ENCODE measurements at places on chromosomes 3 and 15.

DNA sequence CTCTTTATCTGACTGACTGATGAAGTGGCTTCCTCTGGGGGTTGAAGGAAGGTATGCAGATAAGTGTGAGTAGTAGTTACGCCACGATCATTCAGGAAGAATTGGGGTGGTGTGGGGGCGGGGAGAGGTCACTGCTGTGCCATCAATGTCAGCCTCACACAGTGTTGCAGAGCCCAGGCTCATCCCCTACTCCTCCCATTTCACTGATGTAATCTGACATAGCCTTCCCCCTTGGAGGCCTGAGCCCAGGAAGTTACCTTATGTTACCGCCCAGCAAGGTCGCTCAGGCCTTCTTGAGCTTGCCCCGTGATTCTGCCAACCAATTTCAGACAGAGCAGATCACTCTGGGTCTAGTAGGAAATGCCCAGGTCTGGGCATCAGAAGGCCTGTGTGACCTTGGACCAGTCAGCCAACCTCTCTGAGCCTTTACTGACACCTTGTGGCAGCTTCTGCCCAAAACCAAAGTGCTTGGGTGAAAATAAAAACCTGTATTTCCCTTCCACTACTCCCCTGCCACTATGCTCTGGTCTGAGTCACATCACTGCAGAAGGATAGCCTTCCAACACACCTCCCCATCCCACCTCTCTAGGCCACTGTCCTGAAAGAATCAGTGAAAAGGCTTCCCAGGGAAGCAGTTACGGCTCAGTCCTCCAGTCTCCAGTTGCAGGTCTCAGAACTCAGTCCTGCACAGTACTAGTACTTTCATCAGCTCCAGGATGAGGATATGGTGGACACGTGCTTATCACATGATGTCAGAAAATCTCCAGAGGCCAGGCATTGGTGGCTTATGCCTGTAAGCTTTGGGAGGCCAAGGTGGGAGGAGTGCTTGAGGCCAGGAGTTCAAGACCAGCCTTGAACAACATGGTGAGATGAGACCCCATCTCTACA lies 28.1 kb upstream of the INSYN1 start:
- no peak for DNase-seq

- no peak for DNase-seq
Measured at GRCh38 chr3:64972793-64973192, 285.0 kb upstream of the ADAMTS9 start.

- no peak for DNase-seq
Measured at GRCh38 chr15:40844696-40845030, 815 bp downstream of the SPINT1 start.

DNA sequence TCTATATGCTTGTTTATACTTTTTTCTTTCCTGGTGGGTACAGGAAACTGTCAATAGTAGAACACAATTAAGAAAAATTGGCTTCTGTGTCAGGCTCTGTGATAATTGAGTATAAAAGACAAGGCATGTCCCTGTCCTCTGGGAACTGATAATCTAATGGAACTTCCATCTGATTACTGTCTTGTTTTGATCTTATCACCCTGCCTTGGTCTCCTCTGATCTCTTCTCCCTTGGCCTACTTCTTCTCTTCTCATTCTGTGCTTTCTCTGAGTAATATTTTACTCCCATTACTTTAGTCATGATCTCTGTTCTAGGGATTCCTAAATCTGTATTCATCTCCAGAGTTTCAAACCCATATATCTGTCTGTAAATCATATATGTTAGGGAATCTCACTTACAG lies 14.6 kb downstream of the UBE2Q2 start:
- no peak for DNase-seq

DNA sequence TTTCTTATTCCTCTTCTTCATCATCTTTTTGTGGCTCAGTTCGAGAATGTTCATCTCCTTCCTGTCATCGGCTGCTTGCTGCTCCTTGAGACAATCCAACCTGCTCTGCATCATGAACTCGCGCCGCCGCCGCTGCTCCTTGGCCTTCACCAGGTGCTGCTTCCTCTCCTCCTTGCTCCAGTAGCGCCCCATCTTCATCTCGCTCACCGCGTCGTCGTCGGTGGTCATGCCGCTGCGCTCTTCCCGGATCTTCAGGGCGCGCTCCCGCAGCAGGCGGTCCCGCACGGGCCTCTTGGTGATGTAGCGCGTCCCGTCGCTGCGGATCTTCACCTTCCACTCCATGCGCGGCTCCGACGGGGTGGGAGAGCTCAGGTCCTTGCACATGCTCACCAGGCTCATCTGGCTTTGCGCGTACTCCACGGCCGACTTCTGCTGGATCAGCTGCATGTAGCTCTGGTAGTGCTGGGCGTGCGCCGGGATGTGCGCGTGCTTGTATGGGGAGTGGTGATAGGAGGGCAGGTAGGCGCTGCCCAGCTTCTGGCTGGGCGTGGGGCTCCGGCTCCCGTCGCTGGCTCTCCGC lies 241.2 kb downstream of the PDZRN3 start:
- DNase-seq, result no peak

DNA sequence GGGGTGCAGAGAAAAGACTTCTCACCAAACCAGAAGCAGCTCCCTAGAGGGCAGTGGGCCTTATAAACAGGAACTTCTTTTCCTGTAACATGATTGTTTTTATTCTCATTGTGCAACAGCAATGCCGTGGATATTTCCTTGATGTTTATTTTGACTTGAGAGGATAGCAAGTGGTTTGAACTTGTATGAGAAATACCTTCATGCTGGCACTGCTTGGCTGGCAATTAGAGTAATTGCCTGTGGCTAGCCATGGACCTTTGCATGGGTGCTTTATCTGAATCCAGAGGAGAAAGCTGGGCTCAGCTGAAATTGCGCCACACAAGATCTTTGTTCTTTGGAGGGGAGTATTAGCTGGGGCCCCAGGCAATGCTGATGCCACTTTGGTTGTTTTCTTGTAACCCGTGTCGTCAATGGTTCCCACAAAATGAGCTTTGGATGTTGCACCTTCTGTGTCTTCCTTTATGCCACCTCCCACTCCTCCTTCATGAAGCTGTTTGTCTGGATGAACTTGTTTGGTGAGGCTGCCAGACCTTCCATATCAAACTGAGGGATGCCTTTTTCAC lies 37.9 kb downstream of the CMTM8 start:
- DNase-seq, result peak; percentile 79

DNA sequence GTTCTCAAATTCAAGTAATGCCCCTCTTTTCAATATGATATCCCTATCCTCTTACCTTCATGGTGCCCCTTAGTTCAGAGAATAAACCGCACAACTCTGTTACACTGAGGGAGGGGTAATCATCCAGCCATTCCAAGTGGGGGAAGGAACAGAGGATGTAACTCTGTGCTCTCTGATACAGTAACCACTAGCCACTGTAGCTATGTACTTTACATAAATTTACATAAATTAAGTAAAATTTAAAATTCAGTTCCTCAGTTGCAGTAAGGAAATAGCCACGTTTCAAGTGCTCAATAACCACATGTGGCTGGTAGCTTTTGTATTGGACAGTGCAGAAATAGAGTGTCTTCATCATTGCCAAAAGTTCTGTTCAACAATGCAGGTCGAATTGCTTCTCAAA lies 90.8 kb downstream of the ANXA2 start:
- DNase-seq, result no peak

GRCh38 chr3:5149306-5149880 lies 27.3 kb downstream of the ARL8B start:
- DNase-seq, result no peak

- no peak for DNase-seq
Measured at GRCh38 chr3:27380433-27381357, 11.5 kb upstream of the NEK10 start.

GRCh38 chr15:49196856-49197255 lies 26.8 kb downstream of the GALK2 start:
- no peak for DNase-seq

- peak; percentile 93 for DNase-seq
Measured at GRCh38 chr3:141875893-141876380, 506 bp upstream of the ATP1B3 start.

All from esophagus muscularis mucosa (tissue), 4 donors.